ENCODE measurements at places on chromosomes 5 and 9.

DNA sequence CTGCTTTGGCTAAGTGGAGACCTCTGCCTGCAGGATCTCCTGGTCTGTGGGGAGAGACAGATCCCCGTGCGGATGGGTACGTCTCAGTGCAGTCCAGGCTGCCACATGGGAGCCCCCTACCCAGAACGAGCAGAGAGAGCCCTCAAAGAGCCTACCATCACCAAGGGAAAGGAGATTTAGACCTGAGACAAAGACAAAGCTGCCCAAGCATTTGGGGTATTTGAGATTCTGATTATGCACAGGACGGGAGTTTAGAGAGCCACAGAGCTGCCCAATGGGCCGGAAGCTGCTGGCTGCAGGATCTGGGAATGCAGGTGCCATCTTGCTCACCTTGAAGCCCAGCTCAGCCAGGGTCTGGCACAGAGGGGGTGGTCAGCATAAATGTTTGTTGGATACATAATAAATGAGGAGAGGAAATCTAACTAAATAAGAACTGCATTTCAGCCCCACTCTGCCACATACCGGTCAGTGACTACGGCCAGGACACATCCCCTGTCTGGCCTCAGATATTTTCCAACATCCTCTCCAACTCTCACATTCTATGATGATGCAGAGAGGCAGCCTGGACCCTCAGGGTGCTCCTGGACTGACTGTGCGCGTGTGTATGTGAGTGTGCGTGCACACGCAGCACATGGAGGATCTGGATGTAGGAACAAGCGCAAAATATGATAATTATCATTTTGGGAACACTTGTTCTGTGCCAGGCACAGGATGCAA, 157.8 kb downstream of the FGF18 start:
- DNase-seq = no peak

DNA sequence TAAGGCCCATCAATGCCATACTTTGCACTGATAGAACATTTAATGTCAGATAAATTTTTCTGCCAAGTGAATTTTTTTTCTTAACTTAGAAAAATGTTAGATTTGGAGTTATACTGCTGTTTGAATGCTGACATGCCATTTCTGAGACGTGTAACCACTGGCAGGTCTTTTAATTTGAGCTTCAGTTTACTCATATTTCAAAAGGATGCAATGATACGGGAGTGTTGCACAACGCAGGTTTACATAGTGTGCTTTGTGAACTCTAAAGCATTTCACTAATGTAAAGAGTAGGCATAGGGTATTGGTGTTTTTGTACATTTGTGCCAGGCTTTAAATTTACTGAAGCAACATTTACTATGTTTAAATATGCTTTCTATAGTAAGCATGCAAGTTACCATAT, 4.2 kb downstream of the ZBTB43 start:
- no peak for DNase-seq

DNA sequence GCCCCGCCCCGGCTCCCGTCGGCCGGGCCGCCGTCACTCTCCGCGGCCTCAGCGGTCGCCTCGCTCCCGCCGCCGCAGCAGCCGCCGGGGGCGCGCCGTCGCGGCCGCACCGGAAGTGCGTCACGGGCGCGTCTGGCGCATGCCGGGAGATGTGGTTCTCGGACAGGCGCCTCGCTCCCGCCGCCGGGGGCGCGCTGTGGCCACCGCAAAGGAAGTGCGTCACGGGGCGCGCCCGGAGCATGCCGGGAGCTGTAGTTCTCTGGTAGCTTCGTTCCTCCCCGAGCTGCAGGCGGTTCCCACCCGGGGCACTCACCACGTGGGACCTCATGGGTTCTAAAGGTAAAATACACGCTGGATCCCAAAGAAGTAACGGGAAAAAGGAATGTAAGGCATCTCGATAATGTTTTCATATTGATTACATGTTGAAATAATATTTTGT, at the start of gene UBAC1:
Gene UBAC1 (minus strand): TSS at position 97 of the 439 bp plus-strand sequence. CDS start 211 bp downstream, outside the sequence.
- DNase-seq = peak; percentile 94

GRCh38 chr5:65765582-65765981, 43.6 kb downstream of the NLN start:
- DNase-seq = no peak

DNA sequence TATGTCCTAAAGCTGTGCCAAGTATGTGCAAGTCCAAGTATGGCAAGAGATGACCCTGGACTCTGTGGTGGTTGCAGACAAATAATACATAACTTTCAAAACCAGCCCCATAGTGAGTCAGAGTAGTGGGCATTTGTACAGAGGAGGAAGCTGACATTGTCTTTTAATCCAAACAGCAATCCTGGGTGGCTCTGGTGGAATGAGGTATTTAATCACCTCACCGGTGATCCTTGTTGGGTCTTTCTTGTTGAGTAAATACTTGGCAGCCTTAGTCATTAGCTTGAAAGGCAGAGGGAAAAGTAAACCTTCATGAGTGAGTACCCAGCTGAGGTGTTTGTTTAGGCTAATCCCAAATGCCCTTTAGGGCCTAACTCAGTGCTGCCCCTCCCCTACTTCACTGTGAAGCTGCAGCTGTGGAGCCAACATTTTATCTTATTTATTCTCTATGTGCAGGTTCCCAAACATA, 148.7 kb upstream of the SLC12A2 start:
- no peak for DNase-seq

- no peak for DNase-seq
Measured at GRCh38 chr9:13557746-13558145, 278.3 kb upstream of the MPDZ start.

- no peak for DNase-seq
Measured at GRCh38 chr5:164818445-164818844, 1313.0 kb downstream of the MAT2B start.

DNA sequence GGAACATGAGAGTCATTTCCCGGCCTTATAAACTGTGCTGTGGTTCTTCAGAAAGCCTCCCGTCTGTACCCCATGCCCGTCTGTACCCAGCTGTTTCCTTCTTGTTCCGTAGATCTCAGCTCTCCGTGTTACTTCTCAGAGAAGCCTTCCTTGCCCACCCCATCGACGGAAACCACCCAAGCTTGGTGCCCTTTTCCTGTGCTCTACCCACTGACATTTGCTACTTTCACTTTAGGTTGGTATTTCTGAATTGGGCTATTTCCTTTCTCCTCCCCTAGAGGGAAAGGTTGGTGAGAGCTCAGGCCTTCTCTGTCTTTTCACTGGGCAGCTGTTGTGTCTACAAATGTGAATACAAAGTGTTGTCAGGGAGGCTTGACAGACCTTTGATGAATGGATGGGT, 764.5 kb upstream of the ADAMTS16 start:
- no peak for DNase-seq

- no peak for DNase-seq
Measured at GRCh38 chr5:4205398-4205797, 609.8 kb downstream of the IRX1 start.

- no peak for DNase-seq
Measured at GRCh38 chr5:103333376-103333775, 74.8 kb downstream of the MACIR start.

DNA sequence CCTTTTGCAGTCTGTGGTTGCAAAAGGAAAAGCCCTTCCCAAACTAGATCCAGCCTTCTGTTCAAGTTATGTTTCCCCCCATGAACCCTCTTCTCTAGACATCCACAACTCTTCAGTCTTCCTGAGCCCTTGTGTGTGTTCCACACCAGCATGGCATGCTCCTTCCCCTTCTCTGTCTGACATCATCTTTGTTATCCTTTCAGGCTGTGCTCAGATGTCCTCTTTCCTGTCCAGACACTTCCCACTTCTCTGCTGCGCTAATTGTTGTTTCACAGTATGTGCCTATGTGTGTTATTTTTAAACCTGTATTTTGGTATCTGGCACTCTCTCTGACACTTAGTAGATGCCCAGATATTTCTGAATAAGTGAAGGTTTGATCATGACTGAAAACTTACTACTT, 38.2 kb downstream of the FOCAD start:
- DNase-seq = no peak

DNA sequence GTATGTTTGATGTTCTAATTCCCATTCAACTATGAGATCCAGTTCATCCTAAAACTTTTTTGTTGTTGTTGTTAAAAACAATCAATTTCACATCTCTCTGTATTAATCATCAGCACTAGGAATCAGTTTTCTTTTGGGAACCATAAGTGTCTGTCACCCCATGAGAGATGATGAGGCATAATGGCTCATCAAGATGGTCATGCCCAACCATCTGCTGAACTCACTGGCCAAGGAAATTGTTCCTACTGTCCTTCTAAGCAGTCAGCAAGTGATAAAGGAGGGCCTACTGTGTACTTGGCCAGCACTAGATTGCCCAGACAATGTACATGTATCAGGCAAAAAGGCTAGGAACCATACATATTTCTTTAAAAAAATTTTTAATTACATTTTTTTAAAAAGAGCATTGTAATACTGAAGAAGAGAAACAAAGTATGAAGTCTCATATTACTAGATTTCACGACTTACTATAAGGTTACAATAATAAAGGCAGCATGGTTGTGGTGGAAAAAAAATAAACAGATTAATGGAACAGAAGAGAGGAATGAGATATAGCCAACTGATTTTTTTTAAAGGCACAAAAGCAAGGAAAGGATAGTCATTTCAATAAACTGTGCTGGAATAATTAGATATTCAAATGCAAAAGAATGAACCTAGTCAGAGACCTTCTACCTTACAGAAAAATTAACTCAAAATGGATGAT, 458.3 kb downstream of the SPOCK1 start:
- DNase-seq = no peak

Measured in activated T-helper 1 cell treated with Interleukin-2 at 50 U/mL for 16 hours (primary cell).